AG09319 (cell line): ENCODE measurements at places on chromosomes 4 and X.

DNA sequence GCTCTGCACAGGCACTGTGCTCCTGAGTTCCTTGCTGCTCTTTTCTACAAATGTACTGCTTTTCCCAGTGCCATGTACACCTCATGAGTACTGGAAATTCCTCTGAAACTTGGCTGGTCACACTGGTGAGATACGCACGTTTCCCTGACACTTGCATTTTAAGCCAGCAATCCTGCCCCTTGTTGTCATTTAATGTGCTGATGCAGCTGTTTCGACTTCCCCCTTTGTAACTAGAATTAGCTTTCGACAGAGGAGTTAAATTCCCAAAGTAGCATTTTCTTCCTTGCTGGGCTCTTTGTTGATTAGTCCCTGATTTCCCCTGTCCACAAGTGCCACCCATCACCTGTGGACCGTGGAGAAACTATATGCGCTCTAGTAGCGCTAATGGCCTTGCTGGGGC is 77.5 kb downstream of the IQCM start:
- DNase-seq, result no peak

- DNase-seq, result no peak
Observed at GRCh38 chr4:124431653-124432192, 280.8 kb downstream of the ANKRD50 start.

- DNase-seq, result no peak
Observed at GRCh38 chr4:55547466-55547770, 709 bp upstream of the CLOCK start.

GRCh38 chr4:124910327-124910726 is 197.8 kb upstream of the ANKRD50 start:
- no peak for DNase-seq

GRCh38 chrX:118225711-118226428 is 109.3 kb upstream of the KLHL13 start:
- DNase-seq, result no peak

DNA sequence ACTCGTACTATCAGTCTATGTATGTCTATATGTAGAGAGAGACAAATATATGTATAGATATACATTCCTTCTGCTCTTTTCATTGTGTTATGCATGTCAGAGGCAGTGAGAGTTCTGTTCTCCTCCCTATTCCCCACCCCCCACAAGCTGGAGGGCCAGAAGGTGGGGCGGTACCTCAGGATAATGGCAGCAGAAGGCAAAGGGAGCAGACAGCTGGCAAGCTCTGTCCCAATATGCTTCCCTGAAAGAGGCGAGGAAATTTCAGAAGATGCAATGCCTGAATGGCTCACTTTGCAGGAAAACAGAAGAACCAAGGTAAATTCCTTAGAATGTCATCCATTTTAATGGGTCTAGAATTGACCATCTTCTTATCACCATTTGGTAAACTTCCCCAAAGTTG is 114.4 kb downstream of the NAA11 start:
- DNase-seq, result no peak

GRCh38 chr4:48985976-48986653 is at the start of gene CWH43:
CWH43 (plus strand) TSS chr4:48986275; CDS start chr4:48986430, 155 bp downstream.
- DNase-seq, result no peak

DNA sequence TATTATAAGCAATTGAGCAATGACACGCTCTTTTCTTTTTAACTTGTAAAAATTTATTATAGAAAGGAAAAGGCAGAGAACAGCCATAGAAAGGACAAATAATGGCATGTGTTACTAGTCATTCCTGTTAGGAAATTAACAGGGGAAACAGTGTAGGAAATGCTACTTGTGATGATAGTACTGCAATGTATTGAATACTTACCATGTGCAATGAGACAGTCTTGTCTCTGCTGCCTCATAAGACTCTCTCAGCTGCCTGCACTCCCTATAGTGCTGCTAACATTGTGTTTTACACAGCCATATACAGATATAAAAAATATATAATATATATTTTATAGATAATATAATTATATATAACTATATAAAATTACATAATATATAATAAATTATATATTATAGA is 62.3 kb upstream of the SHOX start:
- DNase-seq, result no peak

DNA sequence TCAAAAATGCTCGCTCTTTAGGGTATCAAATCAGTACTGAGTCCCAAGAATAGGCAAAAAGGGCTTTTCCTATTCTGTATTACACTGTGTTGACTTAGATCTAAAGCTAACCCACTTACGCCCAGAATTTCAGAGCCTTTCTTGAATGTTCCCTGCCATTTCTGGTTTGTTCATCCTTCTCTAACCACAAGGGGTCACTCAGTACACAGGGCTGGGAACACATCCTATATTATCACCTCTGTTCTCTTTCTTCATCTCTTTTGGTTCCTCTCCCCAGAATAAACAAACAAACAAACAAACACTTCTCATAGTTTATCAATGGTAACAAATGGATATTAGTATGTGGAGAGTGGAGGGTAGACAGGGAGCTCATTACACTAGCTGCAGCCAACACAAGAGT is 25.5 kb upstream of the MORC4 start:
- no peak for DNase-seq

DNA sequence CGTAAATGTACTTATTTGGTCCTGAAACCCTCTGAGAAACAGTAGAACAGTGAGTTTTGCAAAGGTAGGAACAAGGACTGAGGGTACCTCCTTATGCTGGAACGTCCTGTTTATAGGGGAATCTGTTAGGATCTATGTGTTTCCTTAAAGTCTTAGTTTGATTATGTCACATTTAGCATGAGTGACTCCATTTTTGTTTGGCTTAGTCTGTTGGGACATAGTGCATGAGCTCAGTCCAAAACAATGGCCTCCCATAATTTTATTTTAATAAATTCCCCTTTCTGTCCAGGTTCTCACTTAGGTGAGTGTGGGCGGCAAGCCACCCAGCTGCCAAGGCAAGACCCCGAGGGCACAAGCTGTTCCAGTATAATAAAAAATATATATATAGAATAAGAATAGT is 27.7 kb downstream of the HTT-AS start:
- DNase-seq, result no peak

GRCh38 chrX:39720945-39721344 is 376.8 kb downstream of the BCOR start:
- DNase-seq, result no peak

DNA sequence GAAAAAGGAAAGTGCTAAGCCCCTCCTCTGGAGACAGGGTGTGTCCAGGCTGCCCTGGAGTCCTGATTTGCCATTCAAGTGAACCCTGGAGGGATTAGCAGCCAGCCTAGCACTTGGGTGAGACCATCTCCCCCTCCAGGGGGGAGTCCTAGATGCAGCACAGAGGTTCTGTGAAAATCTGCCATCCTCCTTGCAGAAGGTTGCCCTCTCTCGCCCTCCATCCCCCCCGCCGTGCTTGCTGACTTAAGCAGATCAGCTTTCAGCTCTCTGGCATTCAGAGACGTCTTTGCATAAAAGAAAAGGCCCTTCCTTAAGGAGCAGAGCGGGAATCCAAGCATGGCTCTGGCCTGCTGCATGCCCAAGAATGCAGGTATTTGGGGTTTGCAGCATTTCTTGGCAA is 102.1 kb upstream of the SCML1 start:
- DNase-seq, result no peak
